Mesenchymal stem cell (in vitro differentiated cells and primary cell): ENCODE measurements at places on chromosomes 7 and 10.

DNA sequence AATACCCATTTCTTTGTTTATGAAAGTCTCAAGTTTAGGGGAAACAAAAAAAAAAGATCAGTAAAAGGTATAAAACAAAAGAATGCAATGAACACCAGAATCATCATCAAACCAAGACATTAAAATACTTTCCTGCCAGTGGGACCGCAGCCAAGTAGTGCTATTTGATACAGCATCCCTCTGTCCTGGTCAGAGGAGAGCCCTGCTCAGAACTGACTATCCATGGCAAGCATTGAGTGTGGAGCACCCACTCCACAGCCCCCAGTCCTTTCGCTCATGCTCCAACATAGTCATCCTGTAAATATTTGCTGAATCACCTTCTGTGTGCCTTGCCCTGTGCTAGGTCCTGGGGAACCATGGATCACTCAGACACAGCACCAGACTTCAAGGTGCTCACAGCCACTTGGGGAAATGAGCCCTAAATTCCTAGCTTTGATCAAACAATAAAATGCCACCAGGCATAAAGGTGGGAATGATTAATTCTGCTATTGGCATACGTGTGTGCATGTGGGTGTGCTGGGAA lies 213.6 kb upstream of the TBX20 start:
- H3K27ac ChIP-seq, result no peak overlapping the region

DNA sequence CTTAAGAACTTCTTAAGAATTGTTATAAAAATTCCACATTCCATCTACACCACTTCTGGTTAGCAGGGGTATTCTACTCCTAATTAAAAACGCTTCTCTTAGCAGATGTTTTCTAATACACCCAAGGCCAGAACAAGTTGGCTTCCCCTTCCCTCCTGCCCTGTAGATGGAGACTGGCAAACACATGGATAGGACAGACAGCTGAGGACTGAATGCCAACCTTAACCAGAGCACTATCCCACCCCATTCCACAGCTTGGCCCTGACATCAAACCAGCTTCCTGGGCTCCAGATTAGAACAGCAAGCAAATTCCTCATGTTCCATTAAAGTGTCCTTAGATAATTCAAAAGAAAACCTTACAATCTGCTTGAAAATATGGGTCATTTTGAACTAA lies 56.6 kb upstream of the IL6 start:
- no peak overlapping the region for H3K4me3 ChIP-seq
- peaks cover 8% of the 10 kb centered on the region for H3K4me1 ChIP-seq
- no peaks in the 10 kb centered on the region for H3K27me3 ChIP-seq
- H3K27ac ChIP-seq, result no peak overlapping the region
- DNase-seq, result no peak

GRCh38 chr7:93171606-93172226 lies 23.5 kb upstream of the SAMD9L start:
- no peaks in the 10 kb centered on the region for H3K36me3 ChIP-seq
- H3K4me1 ChIP-seq, result no peaks in the 10 kb centered on the region
- H3K27ac ChIP-seq, result no peak overlapping the region

DNA sequence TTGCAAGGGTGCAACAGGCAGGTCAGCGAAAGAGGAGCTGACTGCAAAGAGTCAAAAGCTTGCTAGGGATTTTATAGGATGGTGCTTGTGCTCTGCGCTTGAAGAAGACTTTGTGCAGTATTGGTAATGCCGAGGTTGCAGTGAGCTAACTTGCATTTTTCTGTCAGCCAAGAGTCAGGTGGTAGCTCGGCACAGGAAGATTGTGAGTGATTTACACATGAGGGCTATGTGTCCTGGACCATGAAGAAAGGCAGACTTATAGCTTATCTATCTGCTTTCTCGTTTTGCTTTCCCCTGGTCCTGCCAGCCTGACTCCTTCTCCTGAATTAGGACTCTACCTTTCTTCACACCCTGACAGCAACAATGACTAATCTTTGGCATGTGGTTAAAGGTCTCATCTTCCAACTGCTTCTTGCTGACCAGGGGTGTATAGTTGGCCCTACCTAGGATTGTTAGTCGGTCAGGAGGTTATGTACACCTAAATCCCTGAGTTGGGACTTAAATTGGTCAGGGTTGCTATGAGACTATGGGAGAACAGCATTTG lies 4.1 kb upstream of the SYPL1 start:
- H3K27me3 ChIP-seq, result no peaks in the 10 kb centered on the region
- no peaks in the 10 kb centered on the region for H3K36me3 ChIP-seq
- no peak overlapping the region for H3K27ac ChIP-seq
- no peak for DNase-seq
